ENCODE measurements at places on chromosomes 11 and 22. TPM values are rescaled to one million over a fixed set of nuclear protein-coding genes. Genes with fewer than 3 reads are reported as not detected.

The FAM181B gene
- 0.11 TPM for total RNA-seq

The CD3D gene
- total RNA-seq, result 0.61 TPM

The FLRT1 gene
- 0.41 TPM for total RNA-seq

The ANGPTL5 gene
- not detected for total RNA-seq

The ADAMTS8 gene
- 0.20 TPM for total RNA-seq

The DRICH1 gene
- not detected for total RNA-seq

DNA sequence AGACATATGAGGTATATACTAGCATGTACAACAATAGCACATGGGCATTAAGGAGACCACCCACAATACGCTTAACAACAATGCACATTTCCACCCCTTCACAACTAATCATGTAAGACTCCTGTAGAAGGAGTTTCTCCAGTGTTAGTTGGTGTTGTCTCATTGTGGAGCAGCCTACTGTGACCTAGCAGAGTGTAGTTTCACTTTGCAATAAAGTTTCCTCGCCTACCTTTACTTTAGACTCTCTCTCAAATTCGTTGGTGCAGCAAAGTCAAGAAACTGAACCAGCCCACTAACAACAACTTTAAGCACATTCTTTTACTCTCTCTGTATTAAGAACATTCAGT is 863.6 kb downstream of the FAM181B start:
- no peaks in the 10 kb centered on the region for H3K36me3 ChIP-seq
- H3K27me3 ChIP-seq, result peaks cover 3% of the 10 kb centered on the region

- H3K27me3 ChIP-seq, result no peaks in the 10 kb centered on the region
- peaks cover 20% of the 10 kb centered on the region for H3K4me1 ChIP-seq
- no peak overlapping the region for H3K27ac ChIP-seq
- no peaks in the 10 kb centered on the region for H3K36me3 ChIP-seq
- DNase-seq, result peak; percentile 39
Measured at GRCh38 chr11:17354601-17354991, 3.0 kb downstream of the NCR3LG1 start.

DNA sequence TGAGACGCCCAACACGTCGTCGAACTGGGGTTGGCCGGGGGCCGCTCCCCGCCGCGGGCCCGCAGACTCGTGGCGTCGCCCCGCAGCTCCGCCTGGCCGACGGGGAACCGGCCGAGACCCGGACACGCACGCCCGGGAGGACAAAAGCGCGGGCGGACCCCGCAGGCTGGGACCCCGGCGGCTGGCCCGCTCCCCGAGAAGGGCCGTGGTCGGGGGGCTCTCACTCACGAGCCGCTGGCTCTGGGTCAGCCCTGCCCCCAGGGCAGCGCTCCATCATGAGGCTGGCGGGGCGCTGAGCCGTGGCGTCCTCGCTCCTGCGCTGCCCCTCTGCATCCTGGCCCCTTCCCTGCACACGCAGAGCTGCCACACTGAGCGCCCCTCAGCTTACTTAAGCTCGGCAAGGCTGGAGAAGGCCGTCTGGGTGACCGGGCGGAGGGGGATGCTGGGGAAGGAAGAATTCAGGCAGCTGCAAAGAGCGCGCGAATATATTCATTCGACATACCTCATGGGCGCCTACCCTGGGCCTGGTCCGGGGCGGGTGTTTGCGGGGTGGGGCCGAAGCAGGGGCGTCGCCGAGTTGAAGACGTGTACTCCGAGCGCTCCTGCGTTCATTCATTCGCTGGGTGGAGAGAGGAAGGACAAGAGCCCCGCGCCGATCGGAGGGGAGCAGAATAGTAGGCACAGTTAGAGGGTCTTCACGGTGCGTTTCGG is 579 bp upstream of the CYB5R2 start:
- no peak overlapping the region for H3K27ac ChIP-seq
- no peak for DNase-seq
- H3K36me3 ChIP-seq, result no peaks in the 10 kb centered on the region
- H3K4me3 ChIP-seq, result peak overlapping the region; percentile 41

- no peak overlapping the region for H3K4me3 ChIP-seq
- no peak overlapping the region for H3K27ac ChIP-seq
- peaks cover 48% of the 10 kb centered on the region for H3K36me3 ChIP-seq
- H3K27me3 ChIP-seq, result no peaks in the 10 kb centered on the region
Measured at GRCh38 chr11:118485273-118485672, 42.0 kb upstream of the TTC36 start.

DNA sequence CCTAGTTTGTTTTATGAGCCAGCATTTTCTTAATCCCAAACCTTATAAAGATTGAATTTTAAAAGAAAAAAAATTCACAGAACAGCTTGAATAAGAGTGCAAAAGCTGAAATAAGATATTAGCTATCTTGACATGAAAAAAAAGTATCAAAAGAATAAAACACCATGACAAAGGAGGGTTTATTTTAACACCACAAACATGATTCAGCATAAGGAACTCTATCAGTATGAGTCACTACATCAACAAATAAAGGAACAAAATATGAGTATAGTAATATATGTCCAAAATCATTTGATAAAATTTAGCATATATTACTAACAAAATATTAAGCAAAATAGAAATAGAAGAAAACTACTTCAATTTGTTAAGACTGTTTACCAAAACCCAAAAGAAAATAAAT is 9.6 kb upstream of the LMO1 start:
- H3K36me3 ChIP-seq, result no peaks in the 10 kb centered on the region
- H3K27me3 ChIP-seq, result peaks cover 37% of the 10 kb centered on the region
- H3K27ac ChIP-seq, result no peak overlapping the region
- H3K4me3 ChIP-seq, result no peak overlapping the region
- no peaks in the 10 kb centered on the region for H3K4me1 ChIP-seq

DNA sequence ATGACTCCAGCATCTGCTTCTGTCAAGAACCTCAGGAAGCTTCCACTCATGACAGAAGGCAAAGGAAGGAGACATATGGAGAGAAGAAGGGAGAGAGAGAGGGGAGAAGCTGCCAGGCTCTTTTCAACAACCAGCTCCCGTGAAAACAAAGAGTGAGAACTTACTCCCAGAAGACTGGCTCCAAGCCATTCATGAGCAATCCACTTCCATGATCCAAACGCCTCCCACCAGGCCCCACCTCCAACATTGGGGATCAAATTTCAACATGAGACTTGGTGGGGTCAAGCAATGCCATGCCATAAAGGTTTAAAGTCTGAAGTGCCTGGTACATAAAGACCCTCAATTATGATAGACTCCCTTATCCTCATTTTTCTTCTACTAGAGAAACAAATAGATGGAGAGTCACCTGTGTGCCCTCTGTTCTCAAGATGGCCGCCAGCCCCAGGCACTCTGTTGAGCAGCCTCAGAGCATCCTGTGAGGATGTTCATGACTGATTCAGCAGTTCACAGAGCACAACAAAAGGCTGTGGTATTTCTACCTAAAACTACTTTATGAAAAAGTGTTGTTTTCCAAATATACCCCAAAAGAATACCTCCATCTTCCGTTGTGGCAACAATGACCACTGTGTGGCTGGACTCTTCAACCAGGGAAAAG is 69.0 kb upstream of the CRTAM start:
- peaks cover 16% of the 10 kb centered on the region for H3K4me1 ChIP-seq
- peak; percentile 34 for DNase-seq
- no peaks in the 10 kb centered on the region for H3K27me3 ChIP-seq
- H3K36me3 ChIP-seq, result no peaks in the 10 kb centered on the region
- no peak overlapping the region for H3K27ac ChIP-seq
- no peak overlapping the region for H3K4me3 ChIP-seq

DNA sequence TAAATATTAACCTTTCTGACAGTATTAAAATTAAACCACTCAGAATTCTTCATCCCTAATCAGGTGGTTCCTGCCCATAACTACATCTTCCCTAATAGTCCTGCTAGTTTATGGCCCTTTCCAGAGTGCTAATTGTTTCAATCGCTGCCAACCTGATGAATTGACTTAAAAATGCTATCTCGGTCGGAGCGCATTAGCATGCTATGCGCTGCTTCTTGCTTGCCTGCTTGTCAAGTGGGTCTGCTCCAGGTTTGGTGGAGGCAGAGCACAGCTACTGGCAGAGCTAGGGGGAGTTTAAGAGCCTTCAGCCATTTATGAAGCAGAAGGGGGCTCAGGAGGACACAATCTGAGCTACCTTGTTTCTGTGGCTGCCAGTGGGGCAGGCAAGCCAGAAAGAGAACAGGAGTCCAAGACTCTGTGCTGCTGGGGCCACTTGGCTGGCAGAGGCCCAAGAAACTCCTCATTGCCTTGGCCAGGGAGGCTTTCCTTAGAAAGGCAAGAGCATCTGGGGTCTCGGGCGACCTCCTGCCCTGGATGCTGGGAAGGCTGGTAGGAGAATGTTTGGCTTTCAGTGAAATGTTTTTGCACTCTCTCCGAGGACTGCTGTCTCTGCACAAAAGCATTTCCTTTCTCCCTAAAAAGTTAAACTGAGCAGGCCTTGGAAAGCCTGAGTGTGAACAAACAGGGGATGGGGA is 62.1 kb upstream of the PHOX2A start:
- H3K36me3 ChIP-seq, result peaks cover 7% of the 10 kb centered on the region
- no peaks in the 10 kb centered on the region for H3K27me3 ChIP-seq
- no peak overlapping the region for H3K27ac ChIP-seq
- peak; percentile 6 for DNase-seq
- H3K4me3 ChIP-seq, result no peak overlapping the region

DNA sequence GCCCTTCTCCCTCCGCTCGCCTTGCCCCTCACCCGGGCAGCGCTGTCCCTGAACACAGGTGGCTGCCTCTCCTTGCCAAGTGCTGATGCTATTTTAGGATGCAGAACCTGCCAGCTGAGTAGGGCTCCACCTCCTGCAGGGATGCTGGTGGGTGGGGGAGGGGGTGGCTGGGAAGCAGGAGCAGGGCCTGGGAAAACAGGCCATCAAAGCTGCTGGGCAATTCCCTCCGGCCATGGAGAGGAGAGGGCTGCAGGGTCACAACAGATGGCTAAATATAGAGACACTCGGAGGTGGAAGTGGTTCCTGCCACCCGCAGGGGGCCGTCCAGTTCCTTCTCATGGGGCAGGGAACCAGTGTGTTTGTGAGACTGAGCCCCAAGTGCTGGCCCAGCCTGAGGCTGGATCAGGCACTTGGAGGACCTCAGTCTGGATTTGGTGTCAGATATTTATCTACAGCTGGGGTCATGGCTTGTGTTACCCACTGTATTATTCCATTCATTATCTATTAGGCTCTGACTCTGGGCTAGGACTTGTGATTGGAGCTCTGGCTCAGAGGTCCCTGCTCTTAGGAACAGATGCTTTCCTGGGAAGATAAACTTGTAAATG is 59.6 kb downstream of the LRRC32 start:
- no peak for DNase-seq
- H3K36me3 ChIP-seq, result no peaks in the 10 kb centered on the region
- H3K27me3 ChIP-seq, result no peaks in the 10 kb centered on the region
- H3K27ac ChIP-seq, result no peak overlapping the region
- no peak overlapping the region for H3K4me3 ChIP-seq
- H3K4me1 ChIP-seq, result peaks cover 5% of the 10 kb centered on the region

- H3K27ac ChIP-seq, result peak overlapping the region; percentile 93
- DNase-seq, result peak; percentile 45
- peaks cover 18% of the 10 kb centered on the region for H3K4me1 ChIP-seq
- no peaks in the 10 kb centered on the region for H3K27me3 ChIP-seq
- peak overlapping the region; percentile 93 for H3K4me3 ChIP-seq
Measured at GRCh38 chr11:96388891-96389719, 607 bp downstream of the CCDC82 start.

DNA sequence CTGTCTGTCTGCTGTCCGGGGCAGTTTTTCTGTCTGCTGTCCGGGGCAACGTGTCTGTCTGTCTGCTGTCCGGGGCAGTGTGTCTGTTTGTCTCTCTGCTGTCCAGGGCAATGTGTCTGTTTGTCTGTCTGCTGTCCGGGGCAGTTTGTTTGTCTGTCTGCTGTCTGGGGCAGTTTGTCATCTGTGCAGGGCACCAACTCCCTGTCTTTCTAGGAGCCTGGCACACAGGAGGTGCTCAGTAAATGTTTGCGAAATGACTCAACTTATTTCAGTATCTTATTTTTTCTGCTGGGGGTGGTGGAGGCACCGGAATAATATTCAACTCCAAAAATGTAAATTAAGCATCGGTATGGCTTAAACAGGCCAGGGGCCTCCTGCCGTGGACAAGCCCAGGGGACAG is 12.0 kb upstream of the TTLL12 start:
- peaks cover 11% of the 10 kb centered on the region for H3K4me1 ChIP-seq
- peaks cover 2% of the 10 kb centered on the region for H3K27me3 ChIP-seq
- no peak for DNase-seq
- H3K27ac ChIP-seq, result no peak overlapping the region
- H3K4me3 ChIP-seq, result no peak overlapping the region
- no peaks in the 10 kb centered on the region for H3K36me3 ChIP-seq

GRCh38 chr11:107263844-107264563 is 193.6 kb downstream of the CWF19L2 start:
- H3K4me3 ChIP-seq, result no peak overlapping the region
- H3K36me3 ChIP-seq, result no peaks in the 10 kb centered on the region
- no peak overlapping the region for H3K27ac ChIP-seq
- no peak for DNase-seq

- no peaks in the 10 kb centered on the region for H3K27me3 ChIP-seq
- peak; percentile 86 for DNase-seq
- H3K36me3 ChIP-seq, result peaks cover 60% of the 10 kb centered on the region
- no peak overlapping the region for H3K4me3 ChIP-seq
- H3K27ac ChIP-seq, result peak overlapping the region; percentile 99
Measured at GRCh38 chr22:36332623-36333332, 55.0 kb downstream of the MYH9 start.

DNA sequence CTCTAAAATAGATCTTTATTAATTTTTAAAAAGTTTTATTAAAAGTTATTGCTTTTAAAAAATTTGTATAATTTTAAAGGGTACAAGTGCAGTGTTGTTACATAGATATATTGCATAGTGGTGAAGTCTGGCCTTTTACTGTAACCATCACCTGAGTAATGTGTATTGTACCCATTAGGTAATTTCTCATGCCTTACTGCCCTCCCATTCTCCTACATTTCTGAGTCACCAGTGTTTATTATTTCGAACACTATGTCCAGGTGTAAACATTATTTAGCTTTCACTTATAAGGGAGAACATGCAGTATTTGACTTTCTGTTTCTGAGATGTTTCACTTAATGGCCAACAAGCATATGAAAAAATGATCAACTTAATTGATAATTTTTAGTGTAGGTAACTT is 2.3 kb downstream of the OR51G1 start:
- no peak overlapping the region for H3K27ac ChIP-seq
- H3K36me3 ChIP-seq, result no peaks in the 10 kb centered on the region
- DNase-seq, result no peak
- no peaks in the 10 kb centered on the region for H3K27me3 ChIP-seq
- H3K4me1 ChIP-seq, result no peaks in the 10 kb centered on the region
- H3K4me3 ChIP-seq, result no peak overlapping the region

GRCh38 chr11:111456086-111456858 is 55.9 kb downstream of the BTG4 start:
- no peaks in the 10 kb centered on the region for H3K36me3 ChIP-seq
- DNase-seq, result no peak
- H3K4me3 ChIP-seq, result no peak overlapping the region
- H3K27ac ChIP-seq, result no peak overlapping the region
- no peaks in the 10 kb centered on the region for H3K27me3 ChIP-seq
- H3K4me1 ChIP-seq, result peaks cover 6% of the 10 kb centered on the region

DNA sequence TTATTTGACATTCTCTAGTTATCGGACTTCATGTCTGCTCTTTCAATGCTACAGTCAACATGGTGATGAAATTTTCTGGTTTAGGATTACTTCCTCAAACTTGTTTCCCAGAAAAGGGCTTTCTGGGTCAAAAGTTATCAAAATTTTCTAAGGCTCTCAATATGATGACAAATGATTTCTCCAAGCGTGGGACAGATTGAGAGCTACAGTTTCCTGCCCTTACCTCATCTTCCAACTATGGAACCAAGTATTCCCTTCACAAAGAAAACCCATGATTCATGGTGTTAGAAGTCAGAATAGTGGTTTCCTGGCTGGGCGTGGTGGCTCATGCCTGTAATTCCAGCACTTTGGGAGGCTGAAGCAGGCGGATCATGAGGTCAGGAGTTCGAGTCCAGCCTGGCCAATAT is 17.8 kb downstream of the MYO18B start:
- no peaks in the 10 kb centered on the region for H3K27me3 ChIP-seq
- no peaks in the 10 kb centered on the region for H3K36me3 ChIP-seq
- no peak overlapping the region for H3K4me3 ChIP-seq
